ENCODE measurements at places on chromosomes 7 and 10.

- no peak for DNase-seq
These were observed 52.6 kb downstream of the CHST3 start for GRCh38 chr10:72016608-72017300.

DNA sequence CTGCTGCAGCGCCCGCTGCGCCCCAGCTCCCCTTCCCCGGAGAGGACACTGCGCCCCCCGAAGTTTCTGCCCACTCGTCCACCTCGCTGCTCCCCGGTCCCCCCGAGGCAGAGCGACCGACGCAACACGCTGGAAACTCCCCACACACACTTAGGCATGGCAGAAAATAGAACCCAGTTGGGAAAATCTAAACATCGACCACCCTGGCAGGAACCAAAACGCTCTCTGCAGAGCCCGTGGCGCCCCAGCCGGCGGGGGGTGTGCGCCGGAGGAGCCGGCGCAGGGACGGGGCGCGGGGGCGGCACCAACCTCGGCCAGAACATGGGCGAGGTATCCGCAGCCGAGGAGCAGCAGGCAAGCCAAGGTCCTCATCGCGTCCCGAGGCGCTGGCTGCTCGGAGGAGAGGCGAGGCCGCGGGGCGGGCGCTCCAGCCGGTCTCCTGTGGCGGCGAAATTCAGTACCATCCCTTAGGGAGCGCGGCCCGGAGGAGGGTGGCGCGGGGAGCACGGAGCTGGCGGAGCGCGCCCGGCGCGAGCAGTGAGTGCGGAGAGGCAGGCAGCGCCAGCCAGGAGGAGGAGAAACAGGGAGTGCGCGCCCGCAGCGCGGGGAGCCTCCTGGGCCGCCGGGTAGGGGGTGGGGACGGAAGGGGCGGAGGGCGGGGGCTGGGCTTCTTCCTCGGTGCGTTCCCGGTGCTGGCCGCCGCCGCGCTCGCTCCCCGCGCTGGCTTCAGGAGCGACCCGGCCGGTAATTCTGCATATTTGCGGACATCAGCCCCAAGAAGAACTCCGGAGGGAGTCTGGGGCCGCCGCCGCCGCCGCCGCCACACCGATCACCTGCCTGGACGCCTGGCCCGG lies 789 bp downstream of the PDGFA start:
- DNase-seq, result no peak

- no peak for DNase-seq
These were observed 114.5 kb downstream of the PON1 start for GRCh38 chr7:95209788-95210187.

DNA sequence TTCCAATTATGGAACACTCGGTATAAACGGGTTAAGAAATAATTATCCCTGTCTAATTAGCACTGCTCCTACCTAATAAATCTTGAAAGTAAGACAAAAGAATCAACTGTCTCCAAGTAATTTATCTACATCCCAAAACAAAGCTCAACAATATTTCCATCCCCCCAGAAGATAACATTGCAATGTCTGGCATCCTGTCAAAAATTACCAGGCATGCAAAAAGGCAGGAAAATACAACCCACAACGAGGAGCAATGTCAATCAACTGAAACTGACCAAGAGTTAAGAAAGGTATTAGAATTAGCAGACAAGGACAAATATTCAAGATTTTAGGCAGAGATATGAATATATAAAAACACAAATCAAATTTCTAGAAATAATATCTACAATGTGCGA lies 84.5 kb upstream of the SVIL start:
- DNase-seq, result no peak

DNA sequence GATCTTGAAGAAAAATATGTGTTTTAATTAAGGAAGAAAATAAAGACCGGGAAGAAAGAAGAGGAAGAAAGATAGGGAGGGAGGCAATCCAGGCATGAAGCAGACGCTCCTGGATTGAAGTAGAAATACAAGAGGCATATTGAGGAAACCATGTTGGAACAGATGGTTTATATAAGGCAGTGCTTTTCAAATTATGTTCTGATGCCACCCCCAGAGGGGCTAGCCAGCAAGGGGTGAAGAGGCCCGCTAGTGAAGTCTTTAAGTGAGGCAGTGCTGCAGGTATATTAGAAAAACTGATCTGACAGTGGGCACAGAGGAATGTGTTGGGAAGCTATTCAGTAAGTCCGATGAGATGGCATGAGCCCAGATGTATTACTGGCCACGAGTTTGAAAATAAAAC lies 40.1 kb downstream of the REEP3 start:
- DNase-seq, result no peak

GRCh38 chr7:109479388-109479787 lies 909.7 kb downstream of the DNAJB9 start:
- DNase-seq, result no peak

DNA sequence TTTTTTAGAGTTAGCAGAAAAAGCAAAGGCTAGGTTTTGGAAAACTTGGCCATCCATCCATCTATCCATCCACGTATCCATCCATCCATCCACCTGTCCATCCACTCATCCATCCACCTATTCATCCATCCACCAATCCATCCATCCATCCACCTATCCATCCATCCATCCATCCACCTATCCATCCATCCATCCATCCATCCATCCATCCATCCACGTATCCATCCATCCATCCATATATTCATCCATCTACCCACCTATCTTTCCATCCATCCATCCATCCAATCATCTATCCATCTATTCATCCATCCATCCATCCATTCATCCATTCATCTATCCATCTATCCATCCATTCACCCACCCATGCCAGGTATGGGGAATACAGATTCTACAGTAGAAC lies 81.7 kb upstream of the MPP7 start:
- no peak for DNase-seq

- no peak for DNase-seq
These were observed 346.9 kb downstream of the RNLS start for GRCh38 chr10:88236121-88236743.

DNA sequence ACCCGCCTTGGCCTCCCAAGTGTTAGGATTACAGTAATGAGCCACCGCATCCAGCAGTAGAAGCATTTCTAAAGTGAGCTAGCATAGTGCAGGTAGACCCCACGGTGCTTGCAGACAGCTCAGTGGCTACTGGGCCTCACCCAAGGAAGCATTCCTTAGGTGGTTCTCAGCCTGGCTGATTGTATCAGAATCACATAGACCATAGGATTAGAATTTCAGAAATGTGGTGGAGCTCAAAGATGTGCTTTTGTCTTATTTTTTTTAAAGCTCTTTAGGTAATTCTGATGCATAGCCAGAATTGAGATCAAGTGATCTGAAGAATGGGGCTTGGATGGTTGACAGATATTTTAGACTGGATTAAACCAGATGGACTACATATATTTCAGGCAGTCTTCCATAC lies 10.9 kb downstream of the ANLN start:
- DNase-seq, result no peak

- no peak for DNase-seq
These were observed 1.3 kb downstream of the TRPV6 start for GRCh38 chr7:142884286-142884640.

DNA sequence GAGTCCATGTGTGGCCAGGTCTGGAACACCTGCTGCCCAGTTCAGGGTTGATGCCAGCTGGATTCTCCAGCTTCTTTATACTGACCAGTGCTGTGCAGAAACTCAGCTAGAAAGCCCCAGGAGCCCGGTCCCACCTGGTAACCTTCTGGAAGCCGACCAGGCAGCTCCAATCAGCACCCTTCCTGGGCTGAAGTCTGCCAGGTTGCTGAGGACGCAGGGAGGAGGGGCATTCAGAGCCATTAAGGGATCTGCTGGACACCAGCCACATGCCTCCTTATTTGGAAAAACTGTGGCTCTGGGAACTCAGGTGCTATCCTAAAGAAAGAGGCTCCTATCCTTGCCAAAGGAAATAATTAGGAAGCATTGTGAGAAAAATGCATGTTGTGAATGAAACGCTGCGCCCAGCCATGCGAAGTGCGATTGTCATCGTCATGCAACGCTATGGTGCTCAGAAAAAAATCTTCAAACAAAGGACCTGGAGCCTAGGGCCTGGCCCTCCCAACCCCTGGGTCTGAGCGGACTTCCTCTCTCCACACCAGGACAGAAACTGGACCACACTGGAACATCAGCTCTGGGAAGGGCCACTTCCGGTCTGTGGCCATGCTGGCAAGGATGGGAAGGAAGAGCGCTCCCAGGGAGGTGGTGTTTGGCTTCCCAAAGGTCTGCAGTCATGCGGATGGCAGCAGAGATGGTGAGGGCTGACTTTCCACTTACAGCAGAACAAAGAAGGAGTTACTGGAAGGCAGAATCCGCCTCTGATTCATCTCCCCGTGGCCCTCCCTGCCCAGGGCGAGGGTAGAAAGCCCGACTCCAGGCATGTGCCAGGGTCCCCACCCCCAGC lies 90.1 kb downstream of the FAM53B start:
- no peak for DNase-seq

DNA sequence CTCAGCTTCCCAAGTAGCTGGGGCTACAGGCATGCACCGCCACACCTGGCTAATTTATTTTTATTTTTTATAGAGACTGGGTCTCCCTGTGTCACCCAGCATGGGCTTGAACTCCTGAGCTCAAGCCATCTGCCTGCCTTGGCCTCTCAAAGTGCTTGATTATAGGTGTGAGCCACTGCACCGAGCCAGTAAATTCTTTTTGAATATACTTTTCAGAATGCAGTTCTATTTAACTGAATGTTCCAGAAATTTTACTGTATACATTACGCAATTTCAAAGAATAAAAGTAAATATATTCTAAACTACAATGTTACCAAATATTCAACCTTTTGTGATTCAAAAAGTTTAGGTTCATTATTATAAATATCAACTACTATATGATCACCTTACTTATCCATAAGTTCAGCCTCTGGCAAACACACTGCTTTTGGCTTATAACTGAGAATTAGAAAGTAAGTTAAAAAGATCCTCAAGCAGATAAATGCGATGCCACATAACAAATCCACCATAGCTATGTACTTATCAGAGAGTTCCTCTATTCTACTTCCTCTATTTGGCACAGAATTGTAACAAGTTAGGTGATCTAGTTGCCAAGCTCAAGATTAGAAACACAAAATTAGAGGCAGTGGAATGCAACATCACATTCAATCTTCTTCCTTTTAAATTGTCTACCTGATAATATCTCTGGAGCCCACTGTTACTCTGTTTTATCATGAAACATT lies 118.2 kb downstream of the ANK3 start:
- no peak for DNase-seq

- DNase-seq, result no peak
These were observed 30.0 kb downstream of the PRSS2 start for GRCh38 chr7:142800699-142801260.

DNA sequence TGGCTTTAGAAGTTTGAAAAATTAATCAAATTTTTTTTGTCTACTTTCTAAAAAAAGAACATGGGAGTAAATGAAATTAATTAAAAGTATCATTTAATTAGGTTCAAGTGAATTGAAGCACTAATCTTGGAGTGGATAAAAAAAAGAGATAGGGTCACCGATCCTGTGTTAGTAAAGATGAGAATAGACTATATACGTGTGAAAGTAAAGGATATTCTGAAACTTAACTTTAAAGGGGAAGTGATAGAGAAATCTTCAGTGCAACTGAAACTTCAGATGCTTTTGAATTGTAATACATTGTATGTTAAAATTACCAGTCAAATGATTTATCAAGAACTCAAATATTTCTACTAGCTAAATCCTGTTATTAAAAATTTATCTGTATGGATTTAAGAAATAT lies 4.8 kb downstream of the NHLRC2 start:
- DNase-seq, result no peak

GRCh38 chr7:84999450-84999849 lies 187.4 kb downstream of the SEMA3D start:
- no peak for DNase-seq

- DNase-seq, result no peak
These were observed 1163.4 kb upstream of the AUTS2 start for GRCh38 chr7:68434857-68435256.

GRCh38 chr10:8360814-8361509 lies 306.5 kb downstream of the GATA3 start:
- DNase-seq, result no peak

DNA sequence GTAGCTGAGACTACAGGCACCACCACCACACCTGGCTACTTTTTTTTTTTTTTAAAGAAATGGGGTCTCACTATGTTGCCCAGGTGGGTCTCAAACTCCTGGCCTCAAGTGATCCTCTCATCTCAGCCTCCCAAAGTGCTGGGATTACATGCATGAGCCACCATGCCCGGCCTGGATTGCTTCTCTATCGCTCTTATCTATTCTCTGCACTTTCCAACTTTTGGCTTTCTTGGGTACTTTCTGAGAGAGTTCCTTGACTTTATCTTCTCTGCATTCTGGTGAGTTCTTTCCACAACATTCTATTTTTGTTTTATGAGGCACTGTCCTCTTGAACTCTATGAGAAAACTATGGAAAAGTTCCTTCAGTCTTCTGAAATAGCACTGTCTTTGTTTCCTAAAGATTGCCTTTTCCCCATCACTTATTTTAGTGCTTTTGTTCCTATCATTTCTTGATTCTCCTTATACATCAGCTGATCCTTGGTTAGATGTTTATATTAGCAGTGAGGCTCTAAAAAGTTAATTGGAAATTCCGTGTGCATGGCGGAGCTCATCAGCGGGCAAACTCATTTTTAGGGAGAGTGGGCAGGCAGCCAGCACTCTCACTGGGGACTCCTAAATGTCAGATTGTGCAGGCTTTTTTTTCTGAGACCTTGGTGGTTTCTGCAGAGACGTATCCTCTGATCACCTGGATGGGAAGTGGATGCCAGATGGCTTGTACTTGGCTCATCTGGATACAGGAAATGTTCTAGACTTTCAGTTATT lies 43.9 kb downstream of the HIP1 start:
- DNase-seq, result no peak

DNA sequence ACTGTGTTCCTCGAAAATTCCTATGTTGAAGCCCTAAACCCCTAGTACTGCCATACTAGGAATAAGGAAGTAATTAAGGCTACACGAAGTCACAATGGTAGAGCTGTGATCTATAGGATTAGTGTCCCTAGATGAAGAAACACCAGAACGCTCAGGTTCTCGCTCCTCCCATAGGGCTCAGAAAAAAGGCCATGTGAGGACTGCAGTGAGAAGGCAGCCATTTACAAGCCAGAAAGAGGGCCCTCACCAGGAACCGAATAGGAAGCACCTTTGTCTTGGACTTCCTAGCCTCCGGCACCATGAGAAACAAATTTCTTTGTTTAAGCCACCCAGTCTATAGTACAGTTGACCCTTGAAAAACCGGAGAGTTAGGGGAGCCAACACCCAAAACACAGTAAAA lies 46.2 kb downstream of the CACUL1 start:
- no peak for DNase-seq

- no peak for DNase-seq
These were observed 52.2 kb downstream of the PDGFA start for GRCh38 chr7:467393-467828.

Measured in activated T-helper 1 cell treated with Interleukin-2 at 50 U/mL for 16 hours (primary cell).